ENCODE measurements at places on chromosomes 5 and 9. TPM values are rescaled to one million over a fixed set of nuclear protein-coding genes. Genes with fewer than 3 reads are reported as not detected.

GRCh38 chr5:5558102-5558501, 135.6 kb downstream of the ICE1 start:
- H3K27me3 ChIP-seq = peaks cover 22% of the 10 kb centered on the region
- DNase-seq = no peak
- H3K36me3 ChIP-seq = no peaks in the 10 kb centered on the region
- no peaks in the 10 kb centered on the region for H3K4me1 ChIP-seq
- H3K27ac ChIP-seq = no peak overlapping the region

DNA sequence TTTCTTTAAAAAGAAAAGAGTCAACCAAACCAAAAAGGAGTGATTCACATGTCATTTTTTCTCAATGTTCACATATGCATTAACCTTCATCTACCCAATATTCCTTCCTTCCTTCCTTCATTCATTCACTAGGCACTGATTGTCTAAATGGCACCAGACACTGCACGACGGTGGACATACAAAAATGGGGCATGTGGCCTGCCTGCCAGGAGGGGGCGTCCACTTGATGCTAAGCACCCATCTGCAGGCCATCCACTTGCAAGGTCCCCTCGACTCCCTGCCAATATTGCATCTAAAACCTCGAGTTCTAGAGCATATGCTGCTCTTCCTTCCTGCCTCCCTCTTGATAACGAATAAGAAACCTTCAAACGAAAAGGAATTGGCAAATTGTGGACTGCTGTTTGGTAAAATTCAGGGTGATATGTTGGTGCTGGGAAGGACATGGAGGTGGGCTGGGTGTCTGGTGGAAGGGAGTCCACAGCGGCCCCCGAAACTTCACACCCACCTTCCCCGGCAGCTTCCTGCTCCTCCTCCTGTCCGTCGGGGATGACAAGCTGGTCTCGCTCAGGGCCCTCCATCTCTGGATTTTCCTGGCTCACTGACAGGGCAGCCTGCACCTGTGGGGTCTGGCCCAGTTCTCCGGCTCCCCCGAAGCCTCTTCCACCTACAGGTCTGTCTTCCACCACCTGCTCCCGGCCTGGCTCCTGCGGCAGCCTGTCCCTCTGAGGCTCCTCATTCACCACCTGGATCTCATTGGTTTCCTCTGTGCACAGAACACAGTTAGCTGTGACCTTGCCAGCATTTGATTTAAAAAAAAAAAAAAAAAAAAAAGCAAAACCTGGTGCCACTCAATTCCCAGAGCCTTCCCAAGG, 64.3 kb downstream of the GOLM1 start:
- no peak overlapping the region for H3K27ac ChIP-seq
- DNase-seq = no peak
- H3K36me3 ChIP-seq = no peaks in the 10 kb centered on the region
- H3K27me3 ChIP-seq = peaks cover 5% of the 10 kb centered on the region
- no peak overlapping the region for H3K4me3 ChIP-seq

DNA sequence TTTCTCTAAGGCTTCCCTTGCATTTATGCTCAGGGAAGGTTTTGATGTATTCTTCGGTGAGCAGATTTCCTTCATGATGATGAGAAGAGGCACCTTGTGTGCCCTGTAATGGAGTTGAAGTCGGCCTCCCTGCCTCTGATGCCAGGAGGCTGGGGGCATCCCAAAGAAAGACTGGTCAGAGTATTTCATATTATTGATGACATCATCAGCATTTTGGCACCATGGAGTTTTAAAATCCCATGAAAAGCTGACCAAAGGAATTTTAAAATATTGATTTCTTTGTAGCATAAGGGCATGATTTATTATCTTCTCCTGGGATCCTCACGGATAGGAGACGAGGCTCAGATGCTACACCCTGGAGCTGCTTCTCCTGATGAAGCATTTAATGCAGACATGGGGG, 231.2 kb upstream of the IRX1 start:
- H3K36me3 ChIP-seq = no peaks in the 10 kb centered on the region
- H3K27me3 ChIP-seq = no peaks in the 10 kb centered on the region
- no peak for DNase-seq
- no peak overlapping the region for H3K4me3 ChIP-seq
- no peak overlapping the region for H3K27ac ChIP-seq
- no peaks in the 10 kb centered on the region for H3K4me1 ChIP-seq

The SLC6A18 gene
- not detected for total RNA-seq

DNA sequence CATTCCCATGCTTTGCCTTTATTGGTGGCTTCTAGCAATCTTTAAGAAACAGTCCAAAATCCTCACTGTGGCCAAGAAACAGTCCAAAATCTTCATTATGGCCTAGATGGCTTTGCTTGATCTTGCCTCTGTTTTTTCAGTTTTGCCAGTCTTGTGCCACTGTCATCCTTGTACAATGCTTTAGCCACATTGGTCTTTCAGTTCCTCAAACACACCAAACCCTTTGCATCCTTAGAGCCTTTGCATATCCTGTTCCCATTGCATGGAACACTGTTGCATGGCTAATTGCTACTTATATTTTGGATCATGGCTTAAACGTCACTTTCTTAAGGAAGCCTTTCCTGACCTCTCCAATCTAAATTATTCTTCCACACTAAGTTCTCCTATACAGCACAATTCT, 22.1 kb downstream of the MRRF start:
- H3K27me3 ChIP-seq = no peaks in the 10 kb centered on the region
- DNase-seq = no peak
- H3K27ac ChIP-seq = no peak overlapping the region
- H3K36me3 ChIP-seq = peaks cover 45% of the 10 kb centered on the region
- H3K4me1 ChIP-seq = peaks cover under 1% of the 10 kb centered on the region

DNA sequence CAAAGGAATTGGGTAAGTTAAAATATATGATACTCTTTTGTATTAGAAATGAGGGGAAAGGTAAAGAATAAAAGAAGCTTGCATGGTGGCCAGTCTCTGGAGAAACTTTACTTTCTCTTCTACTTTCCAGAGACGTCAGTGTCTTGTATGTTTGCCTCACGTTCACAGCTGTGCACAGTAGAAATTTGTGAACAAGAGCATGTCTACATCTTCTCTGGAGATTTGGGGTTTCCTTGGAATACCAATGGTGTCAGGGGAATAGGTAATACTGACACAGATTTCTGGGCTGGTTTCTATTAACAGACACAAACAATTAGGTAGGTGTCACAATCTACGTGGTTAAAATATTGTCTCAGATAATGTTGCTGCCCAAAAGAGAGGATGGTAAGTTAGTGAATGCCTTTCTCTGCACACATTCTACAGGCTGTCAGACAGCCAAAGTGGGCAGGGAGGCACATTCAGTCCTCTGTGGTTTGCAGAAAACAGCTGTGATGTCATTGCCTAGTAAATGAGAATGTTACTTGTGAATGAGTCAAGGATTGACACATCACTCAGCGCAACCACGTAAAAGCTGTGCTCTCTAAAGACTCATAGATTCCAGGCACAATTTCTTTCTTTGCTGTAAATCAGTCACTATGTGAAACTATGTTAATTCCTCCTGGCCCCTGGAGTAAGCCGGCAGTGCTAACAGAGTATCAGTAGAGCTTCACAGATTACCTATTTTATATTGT, 397.1 kb downstream of the MAN2A1 start:
- H3K27me3 ChIP-seq = no peaks in the 10 kb centered on the region
- peak overlapping the region; percentile 64 for H3K4me3 ChIP-seq
- peak; percentile 89 for DNase-seq
- peak overlapping the region; percentile 95 for H3K27ac ChIP-seq
- H3K36me3 ChIP-seq = peaks cover 1% of the 10 kb centered on the region

Data from activated naive CD4-positive, alpha-beta T cell treated with anti-CD3 and anti-CD28 coated beads for 36 hours (primary cell).